ENCODE measurements at places on chromosomes 13 and 19.

GRCh38 chr13:110455444-110455843 lies 106.1 kb downstream of the RAB20 start:
- no peak for DNase-seq

GRCh38 chr19:27770095-27770494 lies 1442.9 kb downstream of the UQCRFS1 start:
- DNase-seq, result no peak

DNA sequence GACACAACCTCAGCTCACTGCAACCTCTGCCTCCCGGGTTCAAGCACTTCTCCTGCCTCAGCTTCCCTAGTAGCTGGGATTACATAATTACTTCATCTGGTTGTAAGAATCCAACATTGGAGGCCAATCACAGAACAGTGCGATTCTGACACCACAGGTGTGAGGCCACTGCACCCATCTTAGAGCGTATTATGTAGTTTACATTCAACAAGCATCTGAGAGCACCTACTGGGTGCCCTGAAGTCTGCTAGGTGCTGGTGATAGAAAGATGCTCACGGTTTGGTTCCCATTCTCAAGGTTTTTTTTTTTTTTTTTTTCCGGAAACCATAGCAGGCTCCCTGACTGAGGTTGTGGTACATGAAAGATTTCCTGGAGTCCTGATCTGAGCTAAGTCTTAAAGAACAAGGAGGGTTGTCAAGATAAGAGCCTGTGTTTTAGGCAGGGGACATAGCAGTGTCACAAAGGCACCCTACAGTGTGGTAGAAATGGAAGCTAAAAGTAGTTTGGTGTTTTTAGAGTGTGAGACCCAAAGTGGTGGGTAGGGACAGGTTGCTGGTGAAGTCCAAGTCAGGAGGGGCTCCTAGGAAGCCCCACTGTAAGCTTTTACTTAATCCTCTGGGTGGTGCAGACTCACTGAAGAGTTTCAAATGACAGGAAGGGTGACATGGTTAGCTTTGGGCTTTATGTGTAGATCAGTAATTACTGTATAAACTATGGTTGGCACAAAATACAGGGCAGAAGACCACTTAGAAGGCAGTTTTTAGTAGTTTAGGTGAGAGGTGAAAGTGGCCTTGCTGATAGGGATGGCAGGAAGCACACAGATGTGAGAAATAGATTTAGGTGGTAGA lies 15.2 kb downstream of the SAE1 start:
- DNase-seq, result no peak

DNA sequence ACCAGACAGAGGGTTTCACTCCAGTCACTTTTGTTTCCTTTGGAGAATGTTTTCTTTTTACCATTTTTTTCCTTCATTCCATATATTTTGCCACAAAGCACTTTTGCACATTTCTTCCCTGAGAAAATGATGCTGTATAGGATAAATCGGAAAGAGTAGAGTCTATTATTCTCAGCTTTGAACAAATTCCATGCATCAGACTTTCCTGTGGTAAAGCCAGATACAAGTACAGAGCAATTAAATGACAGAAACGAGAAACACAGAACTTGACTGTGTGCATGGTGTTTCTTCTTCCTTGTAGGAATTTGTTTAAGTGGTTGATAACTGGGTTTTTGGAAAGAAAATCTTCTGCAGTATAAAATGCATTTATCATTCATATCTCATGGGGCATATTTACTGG lies 107.4 kb upstream of the CSNK1A1L start:
- no peak for DNase-seq

GRCh38 chr13:97298816-97299215 lies 76.7 kb downstream of the MBNL2 start:
- DNase-seq, result no peak

DNA sequence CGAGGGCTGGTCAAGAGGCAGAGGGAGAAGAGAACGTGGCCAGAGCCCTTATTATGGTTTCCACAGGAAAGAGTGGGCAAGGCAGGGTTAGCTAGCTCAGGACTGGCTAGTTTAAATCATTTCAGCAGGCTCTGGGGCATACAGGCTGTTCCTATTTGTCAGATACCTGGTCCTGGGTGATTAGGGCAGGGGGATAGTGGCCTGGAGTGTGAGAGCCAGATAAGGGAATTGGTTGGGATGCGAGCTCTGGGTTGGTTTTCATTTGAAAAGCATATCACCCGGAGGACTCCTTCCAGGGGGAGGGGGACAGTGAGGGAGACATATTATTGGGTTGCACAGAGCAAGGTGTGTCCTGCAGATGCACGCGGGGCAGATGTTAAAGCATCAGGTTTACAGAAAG lies 75.3 kb upstream of the CLDN10 start:
- DNase-seq, result no peak

GRCh38 chr19:6503407-6504201 lies 1.5 kb upstream of the TUBB4A start:
- DNase-seq, result no peak

DNA sequence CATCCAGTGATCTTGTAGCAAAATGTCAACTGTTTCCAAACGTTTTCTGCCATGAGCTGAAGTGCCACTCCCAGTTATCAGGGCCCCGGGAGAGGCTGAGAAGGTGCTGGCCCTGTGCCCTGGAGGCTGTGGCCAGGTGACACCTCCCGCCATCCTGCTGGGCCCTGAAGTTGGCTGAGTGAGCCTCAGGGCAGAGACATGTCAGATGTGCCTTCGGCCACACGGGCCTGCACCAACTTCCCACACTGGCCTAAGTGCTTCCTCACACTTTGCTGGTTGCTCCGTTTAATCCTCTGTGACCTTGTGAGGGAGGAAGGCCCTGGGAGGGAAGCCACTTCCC lies 4.8 kb downstream of the ADPRHL1 start:
- no peak for DNase-seq

GRCh38 chr13:102954350-102954749 lies 108.5 kb downstream of the ERCC5 start:
- DNase-seq, result no peak

DNA sequence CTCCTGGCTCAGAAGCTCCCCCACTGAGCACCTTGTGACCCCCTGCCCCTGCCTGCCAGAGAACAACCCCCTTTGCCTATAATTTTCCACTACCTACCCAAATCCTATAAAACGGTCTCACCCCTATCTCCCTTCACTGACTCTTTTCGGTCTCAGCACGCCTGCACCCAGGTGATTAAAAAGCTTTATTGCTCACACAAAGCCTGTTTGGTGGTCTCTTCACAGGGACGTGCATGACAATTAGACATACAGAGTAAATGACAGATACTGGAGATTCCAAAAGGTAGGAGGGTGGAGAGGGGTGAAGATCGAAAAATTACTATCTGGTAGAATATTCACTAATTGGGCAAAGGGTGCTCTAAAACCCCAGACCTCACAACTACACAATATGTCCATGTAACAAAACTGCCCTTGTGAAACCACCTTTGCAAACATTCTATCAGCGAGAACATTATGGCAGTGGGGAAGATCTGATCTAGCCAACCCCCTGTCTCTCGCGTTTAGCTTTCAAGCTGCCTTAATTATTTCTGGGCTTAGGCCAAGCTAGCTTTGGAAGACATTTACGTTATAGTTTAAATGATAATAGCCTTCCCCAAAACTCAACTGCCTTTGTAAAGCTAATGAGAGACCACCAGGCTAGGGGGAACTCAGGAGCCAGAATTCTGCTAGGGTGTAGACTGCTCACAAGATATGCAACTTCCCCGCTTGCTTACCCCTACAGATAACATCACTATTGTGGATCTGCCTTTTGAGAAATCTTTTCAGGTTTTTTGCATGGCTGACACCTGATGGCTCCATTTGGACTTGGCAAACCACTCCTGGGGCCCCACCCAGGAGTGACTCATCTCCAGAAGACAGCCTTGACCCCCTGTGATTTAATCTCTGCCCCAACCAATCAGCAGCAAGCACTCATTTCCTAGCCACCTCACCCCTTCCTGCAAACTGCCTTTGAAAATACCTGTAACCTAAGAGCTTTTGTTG lies 1534.0 kb upstream of the SPRY2 start:
- no peak for DNase-seq

DNA sequence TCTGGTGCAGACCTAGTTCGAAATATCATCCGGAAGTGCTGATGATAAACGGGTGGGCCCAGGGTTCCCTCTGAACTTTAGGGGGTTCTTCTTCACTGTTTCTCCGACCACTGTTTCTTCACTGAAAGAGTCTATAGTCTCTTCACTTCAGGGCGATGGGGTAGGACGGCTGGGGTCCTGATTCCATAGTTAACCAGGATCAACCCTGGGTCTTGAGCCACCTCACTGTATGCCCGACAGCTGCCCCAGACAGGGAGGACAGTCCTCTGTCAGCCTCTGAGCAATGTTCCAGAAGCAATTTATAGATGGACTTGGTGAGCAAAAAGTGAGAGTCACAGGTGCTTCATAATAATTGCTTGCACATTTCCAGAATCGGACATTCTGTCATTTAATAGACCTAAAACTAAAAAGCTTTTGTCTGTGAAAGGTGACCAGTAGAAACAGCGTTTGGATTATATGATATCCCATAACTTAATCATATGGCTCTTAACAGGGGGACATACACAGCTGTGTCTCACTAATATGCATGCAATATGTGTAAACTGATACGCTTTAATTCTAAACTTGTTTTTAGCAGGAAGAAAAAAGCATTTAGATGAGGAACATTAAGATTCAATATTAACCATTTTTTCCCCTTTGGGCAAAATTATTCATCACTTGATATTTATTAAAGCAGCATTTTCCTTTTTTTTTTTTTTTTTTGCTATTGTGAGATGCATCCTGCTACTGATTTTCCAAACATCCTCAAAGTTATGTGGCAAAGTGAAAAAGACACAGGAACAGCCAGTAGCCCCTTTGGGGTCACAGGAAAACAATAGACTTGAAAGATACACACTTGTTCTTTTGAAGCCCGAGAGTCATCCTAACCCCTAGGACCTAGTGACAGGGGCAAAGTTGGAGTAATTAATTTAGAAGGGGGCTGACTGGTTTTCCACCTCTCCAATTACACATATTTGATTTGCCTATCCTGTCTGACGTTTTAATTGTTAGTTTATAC lies 277.0 kb downstream of the ZNF536 start:
- no peak for DNase-seq

DNA sequence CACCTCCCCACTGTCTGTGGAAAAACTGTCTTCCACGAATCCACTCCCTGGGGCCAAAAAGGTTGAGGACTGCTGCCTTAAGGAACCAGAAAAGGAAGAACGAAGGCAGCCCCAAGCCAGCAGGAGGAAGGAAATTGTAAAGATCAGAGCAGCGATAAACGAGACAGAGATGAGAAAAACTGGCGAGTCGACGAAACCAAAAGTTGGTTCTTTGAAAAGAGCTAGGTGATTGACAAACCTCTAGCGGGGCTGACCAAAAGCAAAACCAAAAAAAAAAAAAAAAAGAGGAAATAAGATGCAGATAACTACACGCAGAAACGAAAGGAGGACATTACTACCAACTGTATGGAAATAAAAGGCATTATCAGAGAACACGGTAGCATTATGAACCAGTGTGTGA lies 76.9 kb downstream of the GADD45B start:
- DNase-seq, result no peak

DNA sequence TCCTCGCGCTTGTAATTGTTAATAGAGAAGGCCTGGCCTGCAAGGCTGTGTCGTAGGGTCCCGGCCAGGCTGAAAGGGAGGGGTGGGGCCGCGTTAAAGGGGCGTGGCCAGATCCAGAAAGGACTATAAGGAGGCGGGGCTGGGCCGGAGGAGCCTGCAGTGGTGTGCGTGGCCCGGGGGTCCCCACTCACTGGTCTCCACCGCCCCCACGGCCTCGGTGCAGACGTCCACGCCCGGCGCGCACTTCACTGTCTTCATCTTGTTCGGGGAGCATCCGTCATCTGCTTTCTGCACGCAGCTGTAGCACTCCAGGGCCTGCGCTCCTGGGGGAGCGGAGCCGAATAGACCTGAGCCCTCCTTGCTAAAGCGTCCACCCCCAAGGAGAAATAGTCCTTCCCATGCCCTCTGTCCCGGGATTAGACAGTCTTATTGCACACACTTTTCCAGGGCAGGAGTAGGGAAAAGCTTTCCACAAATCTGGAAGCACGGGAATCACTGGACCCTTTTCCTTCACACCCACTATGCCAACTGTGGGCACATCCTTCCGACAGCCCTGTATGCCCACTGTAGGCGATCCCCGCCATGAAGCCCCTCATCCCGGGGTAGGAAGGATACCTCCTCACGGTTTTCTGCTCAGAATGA lies 1.2 kb downstream of the LYPD3 start:
- DNase-seq, result peak; percentile 67

DNA sequence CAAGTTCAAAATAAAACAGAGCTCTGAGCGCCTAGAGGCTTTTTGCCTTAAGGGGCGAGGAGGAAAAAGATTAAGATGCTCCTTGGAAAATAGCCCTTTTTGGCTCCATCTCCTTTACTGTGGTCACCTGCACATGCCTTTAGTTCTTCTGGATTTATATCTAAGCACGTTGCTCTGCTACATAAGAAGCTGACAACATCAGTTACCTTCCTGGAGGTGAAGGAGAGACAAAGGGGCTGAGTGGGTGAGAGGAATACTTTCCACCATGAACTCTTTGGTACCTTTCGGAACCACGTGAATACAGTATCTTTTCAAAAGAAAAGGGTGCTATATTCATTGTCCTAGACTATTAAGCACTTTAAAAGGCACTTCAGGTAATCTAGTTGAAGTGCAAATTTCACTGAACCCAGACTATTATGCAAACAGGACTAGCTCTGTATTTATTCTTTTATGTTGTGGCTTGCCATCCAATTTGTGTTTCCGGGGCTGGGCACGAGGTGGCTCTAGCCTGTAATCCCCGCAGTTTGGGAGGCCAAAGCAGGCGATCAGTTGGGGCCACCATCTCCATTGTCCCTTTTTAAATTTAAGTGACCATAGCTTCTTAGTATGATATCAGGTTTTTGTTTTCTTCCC lies 201.5 kb downstream of the TM9SF2 start:
- no peak for DNase-seq

- DNase-seq, result no peak
Measured at GRCh38 chr13:98930151-98930591, 47.7 kb downstream of the DOCK9 start.

DNA sequence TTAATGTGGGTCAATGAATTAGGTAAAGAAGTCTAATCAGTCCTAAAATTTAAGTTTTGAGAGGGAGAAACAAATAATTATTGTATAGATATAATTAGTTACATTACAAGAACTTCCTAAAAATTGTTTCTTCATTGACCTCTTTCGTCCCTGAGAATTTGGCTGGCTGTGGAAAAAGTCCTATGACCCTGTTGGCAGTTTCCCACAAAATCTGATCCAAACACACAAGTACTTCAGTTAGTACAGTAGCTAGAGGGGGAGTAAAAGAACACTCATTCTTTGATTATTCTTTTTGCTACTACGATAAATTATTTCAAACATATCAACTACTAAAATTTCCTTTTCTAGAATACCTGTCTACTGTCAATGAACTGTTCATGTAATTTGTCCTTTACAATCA lies 11.3 kb downstream of the POSTN start:
- no peak for DNase-seq

DNA sequence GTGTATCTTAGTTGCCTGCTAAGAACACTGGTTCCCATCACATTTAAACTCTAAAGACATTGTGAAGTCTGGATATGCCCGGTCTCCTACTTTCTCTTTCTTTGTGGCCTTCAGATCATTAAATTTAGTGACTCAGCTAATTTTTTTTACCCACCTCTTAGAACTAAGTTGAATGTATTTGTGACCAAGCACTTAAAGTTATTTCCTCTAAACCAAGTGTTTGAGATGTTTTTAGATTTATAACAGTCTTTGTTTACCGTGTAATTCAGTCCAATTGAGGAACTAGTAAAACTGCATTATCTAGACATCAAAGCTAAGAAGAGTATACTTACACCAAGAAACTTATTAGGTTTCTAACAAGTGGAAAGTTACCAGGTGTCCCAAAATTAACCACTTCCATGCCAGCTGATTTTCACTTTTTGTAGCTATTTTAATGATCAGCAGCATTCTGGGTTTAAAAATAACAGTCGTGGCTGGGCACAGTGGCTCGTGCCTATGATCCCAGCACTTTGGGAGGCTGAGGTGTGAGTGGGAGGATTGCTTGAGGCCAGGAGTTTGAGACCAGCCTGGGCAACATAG lies 53.1 kb downstream of the ARHGAP35 start:
- DNase-seq, result no peak

Measured in stimulated activated CD8-positive, alpha-beta memory T cell treated with anti-CD3 and anti-CD28 coated beads, Interleukin-4, amount 100 ng/mL, for 24 hours (primary cell).